CD8-positive, alpha-beta T cell (primary cell): ENCODE measurements at places on chromosomes 3 and 15.
A peak's percentile ranks its signal among the peaks of the same experiment; 100 is the strongest.

DNA sequence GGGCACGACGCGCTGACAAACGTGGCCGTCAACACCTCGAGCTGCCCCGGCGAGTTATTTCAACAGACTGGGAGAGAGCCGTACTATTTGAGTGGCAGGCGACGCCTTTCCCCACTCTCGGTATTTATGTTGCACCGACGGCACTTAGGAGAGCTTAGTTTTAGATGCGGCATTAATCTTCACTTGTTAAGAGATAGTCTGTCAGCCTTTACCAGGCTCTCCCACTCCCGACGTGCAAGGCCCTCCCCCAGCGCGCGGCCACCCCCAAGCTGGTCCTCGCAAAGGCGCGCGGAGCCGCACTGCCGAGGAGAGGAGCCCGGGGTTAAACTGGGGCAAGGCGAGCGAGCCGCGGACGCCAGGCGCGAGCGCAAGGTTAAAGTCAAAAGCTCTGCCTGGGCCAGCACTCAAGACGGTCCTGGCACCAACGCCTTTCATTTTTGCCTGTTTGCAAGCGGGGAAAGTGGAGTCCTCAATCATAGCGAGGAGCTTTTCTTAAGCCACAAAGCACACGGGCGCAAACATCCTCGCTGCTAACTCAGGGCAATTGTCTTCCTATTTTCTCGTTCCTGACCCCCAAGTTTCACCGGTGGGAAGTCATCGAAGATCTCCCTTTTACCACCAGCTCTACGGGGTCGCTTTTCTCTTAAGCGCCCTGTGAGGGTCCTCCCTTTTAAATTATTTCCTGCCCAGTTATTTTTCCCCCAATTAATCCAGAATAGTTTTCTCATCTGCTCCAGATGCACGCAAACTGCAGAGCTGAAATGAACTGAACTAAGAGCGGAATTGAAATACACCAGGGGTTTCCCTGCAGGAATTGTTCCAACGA, 86.6 kb downstream of the NR2F2 start:
- DNase-seq = no peak

GRCh38 chr3:27666708-27667107, 55.4 kb downstream of the EOMES start:
- no peak for DNase-seq

- no peak for DNase-seq
These were observed 1.3 kb downstream of the MYRIP start for GRCh38 chr3:39810647-39811161.

- no peak for DNase-seq
These were observed 29.0 kb downstream of the CRABP1 start for GRCh38 chr15:78369161-78369560.

DNA sequence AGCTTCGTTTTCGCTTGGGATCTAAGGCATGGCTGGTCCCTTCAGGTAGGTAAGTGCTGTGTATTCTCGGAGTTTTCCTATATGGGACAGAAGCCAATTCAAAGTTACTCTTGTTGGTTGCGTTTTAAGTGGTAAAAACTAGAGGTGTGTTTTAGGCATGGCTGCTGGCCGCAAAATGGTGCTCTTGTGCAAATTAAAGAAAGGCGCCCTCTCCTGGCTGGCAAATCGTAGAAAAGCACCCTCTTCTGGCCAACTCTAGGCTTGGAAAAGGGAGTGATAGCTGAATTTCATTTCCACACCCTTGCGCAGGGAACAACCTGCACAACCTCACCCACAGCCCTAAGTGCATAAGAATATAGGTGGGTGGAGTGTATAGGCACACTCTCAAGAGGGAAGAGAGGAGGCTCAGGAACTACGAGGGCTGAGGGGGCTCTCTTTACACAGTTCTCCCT, 23.5 kb downstream of the DRD3 start:
- DNase-seq = peak; percentile 33
